HepG2 (cell line): ENCODE measurements at places on chromosomes 2 and 18. TPM values are rescaled to one million over a fixed set of nuclear protein-coding genes. Genes with fewer than 3 reads are reported as not detected.

GPC1 gene
- total RNA-seq = 2.1 and 5.5 TPM in 2 replicates

HOXD3 gene
- 0.08 and 0.09 TPM in 2 replicates for total RNA-seq

- H3K36me3 ChIP-seq = no peaks in the 10 kb centered on the region
- H3K27ac ChIP-seq = no peak overlapping the region
- peak; percentile 68 for DNase-seq
- H3K4me3 ChIP-seq = peak overlapping the region; percentile 21; the same call in 1 of the 2 replicates
- H3K4me1 ChIP-seq = peaks cover 15% of the 10 kb centered on the region
- no peaks in the 10 kb centered on the region for H3K27me3 ChIP-seq
Observed at GRCh38 chr2:158359846-158360245, 96.7 kb downstream of the CCDC148 start.

GRCh38 chr2:160144280-160144990 lies 55.6 kb downstream of the ITGB6 start:
- H3K4me3 ChIP-seq = no peak overlapping the region
- no peak for DNase-seq
- H3K4me1 ChIP-seq = peaks cover 8% of the 10 kb centered on the region
- H3K36me3 ChIP-seq = no peaks in the 10 kb centered on the region
- no peaks in the 10 kb centered on the region; the same call in 2 of the 3 replicates for H3K27me3 ChIP-seq

DNA sequence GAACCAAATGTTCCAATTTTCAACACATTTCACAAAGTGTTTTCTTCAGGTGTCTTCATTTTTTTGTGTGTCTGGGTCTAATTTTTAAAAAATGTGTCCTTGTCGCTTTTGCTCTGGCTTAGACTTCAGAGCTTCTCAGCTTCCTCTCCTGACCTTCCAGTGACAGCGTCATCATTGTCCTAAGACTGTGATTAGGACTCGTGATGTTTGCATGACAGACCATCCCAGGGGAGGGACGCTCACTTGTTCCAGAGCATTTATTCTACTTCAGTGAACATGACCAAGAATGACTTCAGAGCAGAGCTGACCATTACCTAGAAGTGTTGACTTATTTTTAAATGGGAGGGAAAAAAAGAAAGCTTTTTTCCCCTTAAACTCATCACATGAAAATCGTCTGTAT lies 591.9 kb downstream of the IRS1 start:
- no peaks in the 10 kb centered on the region for H3K36me3 ChIP-seq
- H3K27ac ChIP-seq = no peak overlapping the region
- no peak for DNase-seq

- H3K4me3 ChIP-seq = no peak overlapping the region
- DNase-seq = no peak
- H3K4me1 ChIP-seq = peaks cover 19% of the 10 kb centered on the region
Observed at GRCh38 chr18:31104444-31104843, 2.2 kb upstream of the DSC2 start.

GRCh38 chr2:72112401-72112800 lies 35.3 kb downstream of the CYP26B1 start:
- H3K36me3 ChIP-seq = no peaks in the 10 kb centered on the region
- no peak overlapping the region for H3K4me3 ChIP-seq
- DNase-seq = no peak
- no peaks in the 10 kb centered on the region for H3K4me1 ChIP-seq
- H3K27me3 ChIP-seq = peaks cover 70% of the 10 kb centered on the region
- no peak overlapping the region for H3K27ac ChIP-seq
